ENCODE measurements at places on chromosomes 7 and 10.

- no peak for DNase-seq
Observed at GRCh38 chr10:24034571-24034970, 174.4 kb upstream of the KIAA1217 start.

- DNase-seq = peak; percentile 91
Observed at GRCh38 chr7:99040104-99040958, 103.6 kb downstream of the SMURF1 start.

DNA sequence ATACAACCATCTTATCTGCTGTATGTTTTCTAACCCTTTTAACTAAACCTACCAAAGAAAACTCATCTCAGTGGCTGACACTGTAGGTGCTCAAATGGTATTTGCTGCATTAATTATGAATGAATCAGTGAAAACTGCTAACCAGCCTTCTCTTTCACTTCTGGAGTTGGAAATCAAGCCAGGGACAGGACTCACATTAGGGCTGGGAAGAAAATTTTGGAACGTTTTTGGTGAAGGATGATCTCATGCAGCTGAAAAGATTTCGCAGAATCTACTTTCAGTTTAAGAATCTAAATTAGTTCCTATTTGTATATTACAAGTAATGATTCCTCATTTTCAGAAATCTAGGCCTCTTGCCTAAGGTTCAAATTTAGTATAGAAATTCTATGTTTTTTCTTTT, 12.9 kb downstream of the MTPN start:
- no peak for DNase-seq

DNA sequence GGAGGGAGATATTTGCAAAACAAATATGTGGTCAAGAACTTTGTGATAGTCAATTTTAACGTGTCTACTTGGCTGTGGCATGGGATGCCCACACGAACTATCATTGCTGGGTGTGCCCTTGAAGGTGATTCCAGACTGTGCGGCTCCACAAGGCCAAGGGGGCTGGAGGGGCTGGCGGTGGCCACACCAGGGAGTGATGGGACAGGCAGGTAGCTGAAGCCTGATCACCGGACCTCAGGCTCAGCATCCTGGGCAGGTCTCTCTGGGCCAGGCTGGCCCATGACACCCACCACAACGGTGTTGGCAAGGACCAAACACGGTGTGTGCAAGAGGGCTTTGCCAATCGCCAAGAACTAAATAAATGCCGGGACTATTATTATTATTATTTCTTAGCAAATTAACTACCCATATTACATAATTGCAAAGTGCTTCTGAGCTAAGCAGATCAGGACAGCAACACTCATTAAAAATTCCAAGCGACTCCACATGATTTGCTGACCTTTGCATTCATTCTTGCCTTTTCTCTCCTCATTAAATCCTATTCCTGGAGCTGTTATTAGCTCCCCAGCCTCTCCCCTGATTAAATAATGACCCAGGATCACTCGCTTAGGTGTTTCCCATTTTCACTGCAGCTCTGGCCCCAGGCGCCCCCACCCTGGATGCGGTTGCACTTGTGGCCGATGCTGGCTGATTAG, 35.4 kb upstream of the PPP2R2D start:
- no peak for DNase-seq

GRCh38 chr10:116452338-116452720, 24.7 kb downstream of the PNLIPRP3 start:
- no peak for DNase-seq

DNA sequence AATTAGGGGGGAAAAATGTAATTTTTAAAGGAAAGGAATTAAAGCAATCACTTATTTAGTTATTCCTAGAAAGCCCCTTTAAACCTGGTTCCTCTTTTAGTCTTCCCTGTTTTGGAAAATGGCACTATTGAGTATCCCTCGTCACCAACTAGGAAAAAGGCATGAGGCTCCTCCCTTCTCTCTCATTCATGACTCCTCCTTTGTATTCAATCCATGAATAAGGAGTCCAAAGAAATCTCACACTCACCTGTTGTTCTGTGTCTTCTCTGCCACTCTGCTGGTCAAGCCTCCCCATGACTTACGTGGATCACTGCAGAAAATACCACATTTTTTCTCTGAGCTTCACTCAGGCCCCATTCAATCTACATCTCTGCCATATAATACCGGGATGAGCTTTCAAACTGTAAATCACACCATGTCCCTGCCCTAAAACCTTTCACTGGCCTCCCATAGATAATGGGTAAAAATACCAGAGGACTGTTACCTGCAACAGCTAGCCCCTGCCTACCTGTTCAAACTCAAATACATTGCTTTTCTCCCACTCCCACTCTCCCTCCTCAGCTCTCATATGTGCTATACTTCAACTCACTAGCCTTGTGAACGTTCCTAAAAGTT, 5.5 kb upstream of the VWDE start:
- DNase-seq = no peak

All from right atrium auricular region (tissue), 2 donors.